Neural progenitor cell (in vitro differentiated cells): ENCODE measurements at places on chromosomes 4 and X. TPM values are rescaled to one million over a fixed set of nuclear protein-coding genes. Genes with fewer than 3 reads are reported as not detected.

- no peak for DNase-seq
These were observed 44.9 kb upstream of the NDST4 start for GRCh38 chr4:115158296-115158695.

- no peak for DNase-seq
These were observed 36.0 kb downstream of the BST1 start for GRCh38 chr4:15738877-15739276.

- no peak for DNase-seq
These were observed 727.8 kb upstream of the LCORL start for GRCh38 chr4:18749391-18749790.

Gene XK
- 1.0 and 1.3 TPM in 2 replicates for total RNA-seq

Gene MAP7D2
- total RNA-seq, result 2.0 and 2.6 TPM in 2 replicates

Gene TSPAN6
- total RNA-seq, result 138 and 205 TPM in 2 replicates
